Lower lobe of right lung (tissue), 2 donors: ENCODE measurements at places on chromosomes 12 and 14.

GRCh38 chr14:90714811-90715210 lies 101.4 kb downstream of the TTC7B start:
- no peaks in the 10 kb centered on the region for H3K4me1 ChIP-seq
- peaks cover 3% of the 10 kb centered on the region for H3K36me3 ChIP-seq
- DNase-seq: no peak
- no peak overlapping the region for H3K27ac ChIP-seq
- no peaks in the 10 kb centered on the region for H3K27me3 ChIP-seq

- no peaks in the 10 kb centered on the region for H3K27me3 ChIP-seq
- H3K27ac ChIP-seq: peak overlapping the region; percentile 98
- DNase-seq: no peak
Measured at GRCh38 chr12:79935624-79936345, 888 bp upstream of the PPP1R12A start.

- H3K4me3 ChIP-seq: no peak overlapping the region
- no peaks in the 10 kb centered on the region for H3K4me1 ChIP-seq
- DNase-seq: no peak
- no peaks in the 10 kb centered on the region for H3K36me3 ChIP-seq
- no peak overlapping the region for H3K27ac ChIP-seq
Measured at GRCh38 chr12:10960211-10960610, 21.1 kb upstream of the TAS2R14 start.

GRCh38 chr12:11702959-11703358 lies 53.5 kb downstream of the ETV6 start:
- no peak for DNase-seq
- H3K4me1 ChIP-seq: peaks cover 51% of the 10 kb centered on the region
- no peak overlapping the region for H3K4me3 ChIP-seq

DNA sequence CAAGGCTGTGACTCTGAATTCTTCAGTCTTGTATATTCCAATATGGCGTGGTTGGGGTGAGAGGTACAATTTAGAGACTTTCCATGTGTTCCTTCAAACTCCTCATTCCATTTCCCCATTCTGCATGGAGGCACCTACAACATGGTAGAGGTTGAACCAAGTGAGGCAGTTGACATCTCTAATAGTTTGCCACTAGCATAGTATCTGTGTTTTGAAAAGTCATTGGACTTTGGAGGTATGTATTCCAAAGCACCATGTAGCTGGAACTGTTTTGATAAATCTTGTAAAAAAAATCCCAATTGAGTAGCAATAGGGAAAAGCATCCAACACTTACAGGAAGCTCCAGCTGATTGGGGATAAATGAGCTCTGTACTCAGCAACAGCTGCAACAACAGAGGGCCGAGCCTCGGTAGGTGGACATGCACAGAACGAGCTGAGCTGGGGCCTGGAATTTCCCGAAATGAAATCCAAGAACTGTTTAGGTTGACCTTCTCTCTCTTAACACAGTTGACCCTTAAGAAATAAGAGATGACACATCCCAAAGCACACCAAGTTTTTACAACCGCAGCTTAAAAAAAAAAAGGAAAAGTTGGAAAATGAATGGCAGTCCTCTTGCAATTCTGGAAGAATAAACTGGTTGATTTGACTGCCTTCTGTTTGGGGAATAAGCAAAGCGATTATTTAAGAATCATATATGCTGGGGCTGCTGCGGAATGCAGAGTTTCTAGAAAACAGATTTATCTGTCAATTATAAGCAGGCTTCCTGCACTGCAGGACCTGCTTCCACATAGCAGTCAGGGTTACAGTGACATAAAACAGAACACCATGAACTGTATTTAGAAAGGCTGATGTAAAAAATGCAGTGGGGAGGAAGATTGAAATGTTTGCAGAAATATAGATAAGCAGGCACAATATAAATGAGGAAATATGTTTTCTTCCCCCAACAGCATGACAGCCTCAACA lies 194.6 kb upstream of the KRR1 start:
- H3K4me1 ChIP-seq: peaks cover 8% of the 10 kb centered on the region
- H3K27ac ChIP-seq: no peak overlapping the region

GRCh38 chr14:98099527-98099926 lies 1172.5 kb downstream of the BCL11B start:
- no peaks in the 10 kb centered on the region for H3K27me3 ChIP-seq
- H3K4me3 ChIP-seq: no peak overlapping the region
- no peak for DNase-seq

DNA sequence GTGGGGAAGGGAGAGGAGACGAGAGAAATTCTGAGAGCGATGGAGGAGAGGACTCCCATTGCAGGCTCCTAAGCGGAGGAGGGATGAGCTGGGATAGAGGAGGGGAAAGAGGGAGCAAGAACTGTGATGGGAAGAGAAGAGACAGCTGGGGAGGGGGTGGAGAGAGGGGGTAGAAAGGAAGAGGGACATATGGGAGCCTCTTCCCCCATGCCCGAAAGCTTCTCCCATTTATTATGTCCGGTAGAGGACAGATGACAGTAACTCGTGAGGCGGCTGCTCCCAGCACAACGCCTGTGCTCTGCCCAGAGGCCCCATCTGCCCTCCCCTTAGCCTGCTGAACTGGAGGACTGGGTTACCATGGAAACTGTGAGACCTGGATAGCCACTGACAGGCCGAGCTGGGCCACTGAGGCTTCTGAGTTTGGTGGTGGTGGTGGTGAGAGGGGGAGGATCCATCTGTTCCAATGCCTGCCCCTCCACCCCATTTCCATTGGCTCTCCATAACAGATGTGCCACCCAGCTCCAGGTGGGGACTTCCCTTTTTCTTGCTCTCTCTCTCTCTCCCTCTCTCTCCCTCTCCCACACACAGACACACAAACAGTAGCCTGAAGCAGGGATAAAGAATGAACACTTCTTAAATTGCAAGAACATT lies 8.3 kb downstream of the CPNE6 start:
- H3K4me3 ChIP-seq: no peak overlapping the region
- H3K27me3 ChIP-seq: peaks cover 23% of the 10 kb centered on the region
- H3K36me3 ChIP-seq: no peaks in the 10 kb centered on the region

DNA sequence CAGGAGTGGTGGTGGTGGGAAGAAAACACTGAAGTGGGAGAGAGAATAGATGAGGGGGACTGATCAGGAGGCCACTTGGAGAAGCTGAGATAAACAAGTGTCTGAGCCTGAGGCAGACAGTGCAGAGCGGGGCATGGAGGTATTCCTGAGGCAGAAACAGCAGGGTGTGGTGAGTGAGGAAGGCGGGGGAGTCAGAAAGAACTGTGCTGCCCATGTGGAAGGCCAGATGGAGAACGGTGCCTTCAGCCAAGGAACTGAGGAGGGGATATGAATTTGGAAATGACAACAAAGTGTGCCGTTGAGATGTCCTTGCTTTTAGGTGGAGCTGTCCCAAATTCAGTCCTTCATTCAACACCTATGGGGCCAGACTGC lies 13.7 kb downstream of the APPL2 start:
- H3K27me3 ChIP-seq: no peaks in the 10 kb centered on the region
- H3K36me3 ChIP-seq: peaks cover 38% of the 10 kb centered on the region
- no peak for DNase-seq
- peaks cover 44% of the 10 kb centered on the region for H3K4me1 ChIP-seq

DNA sequence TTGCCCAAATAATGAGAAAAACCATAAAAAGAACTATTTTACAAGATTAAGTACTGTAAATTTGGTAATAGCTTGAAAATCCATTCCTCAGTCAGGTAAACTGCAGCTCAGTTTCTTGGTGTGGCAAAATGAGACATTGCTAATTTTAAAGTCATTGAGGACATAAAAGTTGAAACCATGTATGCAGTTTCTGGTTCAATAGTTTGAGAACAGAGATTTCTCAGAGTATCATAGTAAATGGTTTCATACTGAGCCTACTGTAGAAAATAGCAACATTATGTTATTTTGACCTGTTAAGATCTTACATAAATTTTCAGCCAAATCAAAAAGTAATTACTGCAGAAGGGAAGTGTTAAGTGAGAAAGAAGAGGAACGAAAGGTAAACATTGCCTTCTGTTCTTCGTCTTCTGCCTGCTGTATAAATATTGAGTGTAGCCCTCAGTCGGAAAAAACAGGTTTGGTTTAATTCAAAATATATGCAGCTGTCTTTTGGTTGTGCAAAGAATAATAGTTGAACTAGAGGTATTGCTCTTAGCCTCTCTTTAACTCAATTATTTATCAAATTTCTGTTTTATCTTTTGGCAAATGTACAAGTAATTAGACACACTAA lies 119.6 kb downstream of the SYNE2 start:
- peaks cover 17% of the 10 kb centered on the region for H3K36me3 ChIP-seq
- no peaks in the 10 kb centered on the region for H3K27me3 ChIP-seq
- H3K4me1 ChIP-seq: no peaks in the 10 kb centered on the region
- DNase-seq: no peak

- peaks cover 18% of the 10 kb centered on the region for H3K4me1 ChIP-seq
- peaks cover 5% of the 10 kb centered on the region for H3K36me3 ChIP-seq
- H3K27me3 ChIP-seq: no peaks in the 10 kb centered on the region
- no peak overlapping the region for H3K27ac ChIP-seq
- H3K4me3 ChIP-seq: no peak overlapping the region
Measured at GRCh38 chr12:118102070-118102469, 1.7 kb downstream of the VSIG10 start.

GRCh38 chr12:79687711-79688260 lies 3.0 kb downstream of the PAWR start:
- peak overlapping the region; percentile 88 for H3K4me3 ChIP-seq
- H3K4me1 ChIP-seq: peaks cover 22% of the 10 kb centered on the region
- H3K27me3 ChIP-seq: no peaks in the 10 kb centered on the region
- DNase-seq: no peak
- no peaks in the 10 kb centered on the region for H3K36me3 ChIP-seq

- H3K4me3 ChIP-seq: no peak overlapping the region
- no peaks in the 10 kb centered on the region for H3K27me3 ChIP-seq
- DNase-seq: no peak
Measured at GRCh38 chr12:67816269-67816668, 167.7 kb downstream of the DYRK2 start.

DNA sequence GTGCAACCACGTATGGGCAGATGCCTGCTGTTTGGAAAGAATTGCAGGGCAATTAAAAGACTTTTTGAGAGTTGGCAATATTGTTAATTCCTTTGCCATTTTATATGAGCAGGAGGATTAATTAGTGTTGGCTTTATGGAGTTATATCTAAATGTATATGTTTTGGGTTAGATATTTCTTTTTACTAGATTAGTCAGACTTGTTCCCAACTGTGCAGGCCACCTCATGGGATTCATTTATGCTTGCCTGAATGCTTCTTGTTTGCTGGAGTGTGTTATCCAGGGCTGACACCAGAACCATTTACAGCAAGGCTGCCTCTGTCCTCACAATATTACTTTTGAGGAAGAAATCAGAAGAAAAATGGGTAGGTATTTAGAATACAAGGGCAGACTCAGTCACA lies 192.5 kb downstream of the KTN1 start:
- no peak for DNase-seq
- H3K27me3 ChIP-seq: no peaks in the 10 kb centered on the region
- no peaks in the 10 kb centered on the region for H3K4me1 ChIP-seq
- no peak overlapping the region for H3K4me3 ChIP-seq
- H3K36me3 ChIP-seq: no peaks in the 10 kb centered on the region
- H3K27ac ChIP-seq: no peak overlapping the region

DNA sequence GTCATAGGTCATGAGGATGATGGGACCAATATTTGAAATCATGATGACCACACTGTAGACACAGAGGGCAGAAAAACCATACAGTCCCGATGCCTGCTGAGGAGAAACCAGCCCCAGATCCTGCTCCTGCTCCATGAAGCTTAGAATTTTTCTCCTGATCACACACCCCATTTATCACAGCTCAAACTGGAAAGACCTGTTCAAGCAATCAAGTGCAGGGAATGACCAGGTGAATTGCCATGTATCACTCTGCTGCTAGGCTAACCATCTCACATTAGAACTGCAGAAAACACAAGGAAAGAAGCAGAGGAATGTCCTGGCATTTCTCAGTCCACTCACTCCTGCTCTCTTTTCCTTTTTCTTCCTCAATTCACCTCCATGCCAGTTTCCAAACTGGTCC lies 18.1 kb downstream of the MANSC1 start:
- H3K4me3 ChIP-seq: no peak overlapping the region
- peaks cover 6% of the 10 kb centered on the region for H3K36me3 ChIP-seq
- DNase-seq: no peak
- peaks cover 24% of the 10 kb centered on the region for H3K4me1 ChIP-seq

DNA sequence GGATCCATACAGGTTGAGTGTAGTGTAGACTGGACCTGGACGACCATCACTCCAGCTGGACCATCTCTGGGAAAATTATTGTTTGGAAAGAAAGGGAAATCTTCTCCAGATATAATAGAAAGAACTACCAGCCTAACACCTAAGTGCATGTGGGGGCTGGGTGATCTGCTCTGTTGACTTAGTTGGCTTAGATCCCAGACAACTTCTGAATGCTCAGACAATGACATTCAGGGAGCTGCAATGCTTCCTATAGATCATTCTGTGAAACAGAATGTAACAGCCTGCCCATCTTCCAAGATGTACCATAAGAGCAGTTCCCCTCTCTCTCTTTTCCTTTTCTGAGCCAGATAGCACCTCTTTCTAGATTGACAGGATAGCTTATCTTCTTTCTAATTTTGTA lies 572.8 kb upstream of the STXBP6 start:
- DNase-seq: no peak
- H3K27me3 ChIP-seq: no peaks in the 10 kb centered on the region
- H3K4me3 ChIP-seq: no peak overlapping the region
- H3K4me1 ChIP-seq: no peaks in the 10 kb centered on the region
- no peaks in the 10 kb centered on the region for H3K36me3 ChIP-seq
- H3K27ac ChIP-seq: no peak overlapping the region

GRCh38 chr12:122523846-122524718 lies 2.7 kb downstream of the RSRC2 start:
- H3K27ac ChIP-seq: peak overlapping the region; percentile 39
- H3K36me3 ChIP-seq: peaks cover 48% of the 10 kb centered on the region
- peak overlapping the region; percentile 72 for H3K4me3 ChIP-seq
- no peaks in the 10 kb centered on the region for H3K27me3 ChIP-seq

DNA sequence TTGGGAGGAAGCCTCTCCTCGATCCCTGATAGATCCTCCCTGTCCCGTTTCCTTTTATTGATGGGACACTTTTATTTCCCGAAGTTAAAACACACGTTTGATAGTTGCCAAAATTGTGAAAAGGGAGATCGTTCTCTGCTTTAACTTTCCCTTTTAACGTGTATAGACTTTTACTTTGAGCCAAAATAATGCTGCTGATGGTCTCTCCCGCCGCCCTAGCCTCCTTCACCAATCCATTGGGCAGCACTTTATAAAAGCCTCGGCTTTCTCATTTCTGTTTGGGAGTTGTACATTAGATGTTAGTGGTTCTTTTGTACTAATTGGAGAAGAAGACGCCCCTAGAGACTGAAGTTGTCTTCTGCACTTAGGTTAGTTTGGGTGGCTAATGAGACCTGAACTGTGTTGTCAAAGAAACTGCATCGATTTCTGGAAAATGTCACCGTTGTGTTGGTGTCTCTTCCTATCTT lies 1.4 kb downstream of the TMTC2 start:
- no peak for DNase-seq
- H3K27me3 ChIP-seq: no peaks in the 10 kb centered on the region
- peaks cover 7% of the 10 kb centered on the region for H3K36me3 ChIP-seq
- H3K4me3 ChIP-seq: peak overlapping the region; percentile 89
- H3K27ac ChIP-seq: peak overlapping the region; percentile 89
